Fibroblast of lung (primary cell): ENCODE measurements at places on chromosomes 11 and 22.

GRCh38 chr22:30357236-30357570, 396 bp downstream of the CCDC157 start:
- DNase-seq = no peak

DNA sequence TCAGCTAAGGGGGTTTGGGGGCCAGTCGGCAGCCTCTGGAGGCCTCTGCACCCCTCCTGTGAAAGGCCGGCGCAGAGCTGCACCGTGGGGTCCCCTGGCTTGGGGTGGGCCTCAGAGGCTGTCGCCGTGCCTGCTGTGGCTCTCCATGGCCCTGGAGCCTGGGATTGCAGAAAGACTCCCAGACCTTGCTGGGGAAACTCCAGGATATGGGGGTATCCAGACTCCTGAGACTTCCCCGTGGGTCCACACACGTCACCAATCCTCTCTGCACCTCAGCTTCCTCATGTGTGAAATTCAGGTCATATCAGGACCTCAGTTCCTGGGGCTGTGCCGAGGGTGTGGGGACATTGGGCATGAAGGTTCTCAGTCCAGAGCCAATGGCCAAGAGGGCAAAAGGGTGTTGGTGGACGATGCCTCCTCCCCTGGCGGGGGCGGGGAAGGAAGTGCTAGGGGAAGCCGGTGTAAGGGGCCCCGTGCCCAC, 97.1 kb downstream of the KCNQ1 start:
- DNase-seq = no peak

DNA sequence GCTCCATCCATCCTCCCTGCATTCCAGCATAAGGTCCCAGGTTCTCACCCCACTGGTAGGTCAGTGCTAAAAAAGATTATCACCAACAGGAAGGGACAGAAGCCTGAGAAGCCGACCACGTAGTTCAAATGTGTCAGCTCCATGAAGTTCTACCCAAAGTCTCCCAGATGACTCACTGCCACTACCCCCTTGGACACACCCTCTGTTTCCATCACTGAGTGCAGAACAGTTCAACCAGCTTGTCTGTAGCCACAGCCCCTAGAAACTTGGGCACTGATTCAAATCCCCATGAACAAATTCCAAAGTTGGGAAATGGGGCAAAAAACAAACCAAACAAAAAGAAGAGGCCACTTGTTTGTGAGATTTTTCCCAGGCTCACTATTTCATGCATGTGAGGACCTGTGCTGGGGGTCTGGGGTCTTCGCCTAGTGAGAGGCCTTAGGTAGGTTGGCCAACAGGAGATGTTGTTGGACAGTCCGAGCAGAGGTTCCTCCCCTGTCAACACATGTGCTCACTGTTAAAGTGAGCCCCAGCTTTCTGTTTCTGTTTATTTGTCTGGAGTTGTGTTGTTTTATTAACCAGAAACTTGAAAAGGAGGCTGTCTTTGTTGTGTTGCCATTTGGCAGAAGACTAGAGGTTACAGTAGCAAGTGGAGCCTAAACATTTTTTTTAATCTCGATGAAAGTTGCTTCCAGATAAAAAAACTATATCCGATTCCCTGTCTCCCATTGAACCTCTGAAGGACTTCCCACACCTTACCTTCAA, 24.2 kb upstream of the FLI1 start:
- DNase-seq = peak; percentile 59

DNA sequence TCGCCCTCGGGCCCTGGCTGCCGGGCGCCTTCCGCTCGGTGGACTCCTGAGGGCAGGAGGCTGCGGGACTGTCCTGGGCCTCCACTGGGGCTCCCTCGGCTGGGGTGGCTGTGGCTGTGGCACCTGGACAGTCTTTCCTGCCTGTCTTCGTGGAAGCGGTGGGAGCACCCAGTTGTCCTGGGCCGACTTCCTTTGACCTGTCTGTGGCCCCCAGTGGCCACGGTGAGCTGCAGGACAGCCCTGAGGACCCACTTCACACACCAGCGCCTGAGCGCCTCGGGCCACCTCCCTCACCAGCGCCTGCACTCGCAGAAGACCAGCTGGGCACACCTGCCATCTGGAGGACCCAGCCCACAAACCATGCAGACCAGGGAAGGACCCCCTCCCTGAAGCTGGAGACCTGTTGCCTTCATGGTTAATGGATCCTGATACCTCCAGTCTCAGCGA, 1.8 kb upstream of the EPS8L2 start:
- no peak for DNase-seq

DNA sequence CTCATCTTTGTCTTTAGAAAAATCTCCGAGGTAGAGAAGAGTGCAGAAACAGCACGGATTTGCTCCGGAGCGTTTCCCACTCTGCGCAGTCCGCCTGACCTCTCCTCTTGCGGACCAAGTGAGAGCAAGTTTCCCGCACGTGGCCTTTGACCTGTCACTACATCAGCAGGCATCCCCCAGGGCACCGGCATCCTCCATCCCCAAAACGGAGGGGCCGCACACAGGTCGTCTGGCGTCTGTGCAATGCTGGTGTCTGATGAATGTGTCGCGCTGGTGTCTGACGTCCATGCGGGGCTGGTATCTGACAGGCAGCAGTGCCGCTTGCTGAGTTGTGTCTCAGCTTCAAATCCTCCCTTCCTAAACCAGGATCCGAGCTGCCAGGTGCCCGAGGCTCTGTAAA, 739 bp upstream of the MRGPRE start:
- no peak for DNase-seq

DNA sequence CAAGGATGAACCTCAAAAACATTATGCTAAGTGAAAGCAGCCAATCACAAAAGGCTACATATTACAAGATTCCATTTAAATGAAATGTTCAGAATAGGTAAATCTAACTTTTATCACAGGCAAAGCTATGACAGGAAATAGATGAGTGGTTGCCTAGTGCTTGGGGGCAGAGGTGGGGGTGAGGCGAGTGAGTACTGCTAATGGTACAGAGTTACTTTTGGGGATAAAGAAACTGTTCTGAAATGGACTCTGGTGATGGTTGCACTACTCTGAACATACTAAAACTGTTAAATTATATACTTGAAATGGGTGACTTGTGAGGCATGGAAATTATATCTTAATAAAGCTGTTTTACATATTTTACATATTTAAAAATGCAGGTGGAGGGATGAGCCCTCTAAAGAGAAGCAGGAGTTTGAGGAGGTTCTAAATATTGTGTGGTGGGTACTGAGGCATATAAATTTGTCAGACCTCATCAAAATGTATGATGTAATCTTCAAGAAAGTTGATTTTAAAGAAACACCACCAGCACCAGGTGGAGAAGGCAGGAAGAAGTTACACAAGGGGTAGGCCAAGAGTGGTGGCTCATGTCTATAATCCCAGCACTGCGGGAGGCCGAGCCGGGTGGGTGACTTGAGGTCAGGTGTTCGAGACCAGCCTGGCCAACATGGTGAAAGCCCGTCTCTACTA, 3.6 kb downstream of the SLC43A1 start:
- DNase-seq = no peak

- DNase-seq = no peak
Measured at GRCh38 chr22:12601870-12602779, 2925.9 kb upstream of the OR11H1 start.

DNA sequence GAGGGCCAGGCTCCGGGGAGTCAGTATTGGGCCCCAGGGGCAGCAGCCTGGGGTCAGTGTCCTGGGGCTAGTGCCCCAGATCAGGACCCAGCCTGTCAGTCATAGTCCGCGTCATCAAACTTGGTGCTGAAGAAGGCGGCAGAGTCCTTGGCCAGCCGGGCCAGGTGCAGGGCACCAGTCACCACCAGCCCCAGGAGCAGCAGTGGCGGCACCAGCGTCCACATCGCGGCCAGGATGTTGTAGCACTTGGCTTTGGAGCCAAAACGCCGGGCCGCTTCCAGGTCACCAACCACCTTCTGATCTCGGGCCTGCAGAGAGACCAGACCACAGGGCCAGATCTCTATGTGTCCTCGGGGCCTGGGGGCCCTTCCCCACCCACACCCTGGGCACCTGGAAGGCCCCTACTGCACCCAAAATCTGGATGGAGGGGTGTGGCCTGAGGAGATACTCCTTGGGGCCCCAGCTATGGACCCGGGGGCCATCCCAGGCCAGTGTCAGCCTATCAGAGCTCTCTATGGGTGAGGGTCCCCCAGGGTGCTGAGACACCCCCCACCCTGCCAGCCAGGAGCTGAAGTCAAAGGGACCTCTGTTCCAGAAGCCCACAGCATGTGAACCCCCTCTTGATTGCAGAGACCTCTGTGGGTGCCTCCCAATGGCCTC, 790 bp downstream of the IFITM5 start:
- DNase-seq = no peak

GRCh38 chr22:26430600-26430999, 1.5 kb downstream of the ASPHD2 start:
- no peak for DNase-seq

GRCh38 chr11:35516403-35516802, 9.0 kb downstream of the PAMR1 start:
- DNase-seq = no peak

DNA sequence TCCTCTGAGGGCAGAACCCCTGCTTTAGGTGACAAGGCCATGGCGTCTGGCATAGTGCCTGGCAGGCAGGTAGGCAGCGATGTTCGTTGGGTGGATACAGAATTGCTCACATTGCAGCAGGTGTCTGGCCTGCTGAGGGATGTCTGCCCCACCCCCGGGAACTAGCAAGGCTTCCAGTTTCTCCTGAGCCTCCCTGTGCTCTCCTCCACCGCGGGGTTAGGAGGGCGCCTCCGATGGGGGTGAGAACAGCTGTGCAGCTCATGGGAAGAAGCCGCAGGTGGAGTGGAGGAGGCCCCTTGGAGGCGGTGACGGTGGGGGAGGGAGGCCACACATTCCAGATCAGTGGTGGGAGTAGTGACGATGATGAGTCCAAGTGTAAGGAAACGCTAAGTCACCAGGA, 48.3 kb upstream of the JAM3 start:
- DNase-seq = no peak

DNA sequence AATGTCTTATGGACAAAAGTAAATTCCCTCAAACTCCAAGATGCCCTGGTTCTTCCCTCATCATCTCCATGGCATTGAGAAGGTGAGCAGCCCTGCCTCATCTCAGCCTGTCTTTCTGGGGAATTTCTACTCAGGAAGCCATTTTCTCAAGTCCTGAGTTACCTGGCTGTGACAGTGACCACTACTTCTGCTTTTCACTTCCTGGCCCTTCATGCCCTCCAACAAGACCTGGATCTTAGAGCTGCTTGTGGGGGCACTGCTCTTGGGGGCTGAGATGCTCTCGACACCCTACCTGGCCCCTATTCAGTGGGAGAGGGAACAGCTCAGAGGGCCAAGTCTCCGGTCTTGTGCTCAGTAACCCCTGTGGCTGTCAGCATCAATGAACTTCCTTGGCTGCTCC, 5.5 kb upstream of the IGSF22 start:
- no peak for DNase-seq

GRCh38 chr11:116173941-116174911, 598.6 kb downstream of the BUD13 start:
- DNase-seq = no peak

DNA sequence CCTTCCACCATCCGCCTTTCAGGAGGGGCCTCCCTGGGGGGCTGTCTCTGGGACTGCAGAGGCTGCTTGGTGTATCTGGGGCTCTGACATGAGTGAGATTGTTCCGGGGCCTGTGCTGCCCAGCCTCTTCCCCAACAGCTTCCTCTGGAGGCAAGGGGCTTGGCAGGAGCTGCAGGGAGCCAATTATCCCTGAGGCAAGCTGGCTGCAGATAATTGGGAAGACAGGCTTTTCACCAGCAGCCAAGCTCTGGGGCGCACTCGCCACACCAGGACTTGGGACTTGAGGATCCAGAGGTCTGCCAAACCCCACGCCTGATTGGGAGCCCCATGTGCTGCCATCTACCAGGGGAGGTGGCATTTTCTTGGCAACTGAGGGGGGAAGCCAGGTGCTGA, 15.6 kb upstream of the RTN4R start:
- no peak for DNase-seq

DNA sequence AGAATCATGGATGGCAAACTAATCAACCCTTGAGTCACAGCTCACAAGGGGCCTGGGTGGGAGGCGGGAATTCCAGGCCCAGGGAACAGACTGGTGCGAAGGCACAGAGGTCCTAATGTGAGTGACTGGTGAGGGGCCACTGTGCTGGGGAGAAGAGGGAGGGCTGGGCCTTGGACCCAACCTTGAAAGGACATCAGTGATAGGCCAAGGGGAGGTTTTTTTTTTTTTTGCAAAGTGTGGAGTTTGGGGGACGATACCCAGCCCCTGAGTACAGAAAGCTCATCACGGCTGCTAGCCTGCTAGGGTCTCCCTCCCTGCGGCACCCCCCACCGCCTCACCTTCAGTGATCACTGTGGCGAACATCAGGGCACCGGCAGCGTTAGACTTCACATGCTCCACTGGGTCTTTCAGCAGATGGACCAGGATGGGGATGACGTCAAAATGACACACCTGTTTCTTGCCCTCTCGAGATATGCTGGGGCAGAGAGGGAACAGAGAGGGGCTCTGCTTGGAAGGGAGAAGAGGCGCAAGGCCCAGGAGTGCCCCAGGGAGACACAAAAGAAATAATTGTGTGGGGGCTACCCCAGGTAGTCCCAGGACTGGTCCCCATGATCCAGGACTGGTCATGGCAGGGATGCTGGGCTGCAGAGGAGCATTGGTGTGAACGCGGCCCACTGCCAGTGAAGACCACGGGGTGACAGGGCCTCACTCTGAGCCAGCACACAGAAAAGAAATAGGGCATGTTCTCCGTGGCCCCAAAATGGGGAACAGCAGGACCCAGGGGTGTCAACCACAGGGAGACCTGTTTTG, 8.6 kb upstream of the GNAZ start:
- no peak for DNase-seq

- peak; percentile 27 for DNase-seq
Measured at GRCh38 chr11:65060913-65061408, 2.6 kb upstream of the NAALADL1 start.

DNA sequence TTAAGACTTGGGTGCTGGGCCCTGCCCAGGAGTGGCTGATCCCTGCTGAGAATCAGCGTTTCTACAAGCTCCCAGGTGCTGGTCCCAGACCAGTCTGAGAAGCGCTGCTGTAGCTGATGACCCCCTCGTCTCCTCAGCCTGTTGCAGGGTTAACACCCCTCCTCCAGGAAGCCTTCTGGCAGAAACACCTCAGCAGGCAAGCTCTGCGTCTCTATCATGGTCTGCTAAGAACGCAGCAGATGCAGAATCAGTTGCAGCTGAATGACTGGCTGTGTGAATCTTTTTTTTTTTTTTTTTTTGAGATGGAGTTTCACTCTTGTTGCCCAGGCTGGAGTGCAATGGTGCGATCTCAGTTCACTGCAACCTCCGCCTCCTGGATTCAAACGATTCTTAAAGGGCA, 132.5 kb downstream of the CACNA1I start:
- DNase-seq = no peak

GRCh38 chr11:72721689-72722049, 30.5 kb downstream of the ARAP1 start:
- DNase-seq = peak; percentile 53

- DNase-seq = peak; percentile 74
Measured at GRCh38 chr11:124920870-124921609, 2.0 kb downstream of the HEPN1 start.

- DNase-seq = no peak
Measured at GRCh38 chr22:30371981-30372380, 15.2 kb downstream of the CCDC157 start.

GRCh38 chr11:108008656-108009496, at the start of gene CUL5:
Gene CUL5, plus strand, starts transcription at chr11:108008898. Its CDS starts 451 bp downstream, at chr11:108009349.
- peak; percentile 90 for DNase-seq
